ENCODE measurements at places on chromosomes 5 and 9. TPM values are rescaled to one million over a fixed set of nuclear protein-coding genes. Genes with fewer than 3 reads are reported as not detected.

The KIAA0825 gene
- 5.7 TPM for total RNA-seq

DNA sequence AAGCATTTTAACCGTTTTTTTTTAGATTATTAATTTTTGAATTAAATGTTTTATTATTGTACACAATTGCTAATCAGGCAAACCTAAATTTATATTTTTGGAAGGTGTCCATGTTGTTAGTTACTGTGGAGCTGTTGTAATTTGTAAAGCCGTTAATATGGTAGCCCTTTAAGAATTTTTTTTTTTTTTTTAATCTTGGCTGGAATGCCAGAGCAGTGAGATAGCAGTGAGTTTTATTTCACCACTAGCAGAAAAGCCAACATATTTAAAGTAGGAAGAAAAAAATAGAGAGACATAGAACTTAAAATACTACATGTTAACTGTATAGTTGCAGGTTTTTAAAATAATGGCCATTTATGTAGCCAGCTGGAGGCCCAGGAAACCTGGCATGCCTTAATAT is 35.3 kb upstream of the RNF20 start:
- no peaks in the 10 kb centered on the region for H3K36me3 ChIP-seq
- H3K27me3 ChIP-seq, result no peaks in the 10 kb centered on the region
- H3K4me1 ChIP-seq, result peaks cover 24% of the 10 kb centered on the region
- H3K27ac ChIP-seq, result no peak overlapping the region
- no peak for DNase-seq

GRCh38 chr9:134704498-134704897 is 62.9 kb downstream of the COL5A1 start:
- no peak for DNase-seq
- H3K27me3 ChIP-seq, result no peaks in the 10 kb centered on the region
- H3K4me1 ChIP-seq, result no peaks in the 10 kb centered on the region
- no peak overlapping the region for H3K4me3 ChIP-seq
- no peak overlapping the region for H3K27ac ChIP-seq

DNA sequence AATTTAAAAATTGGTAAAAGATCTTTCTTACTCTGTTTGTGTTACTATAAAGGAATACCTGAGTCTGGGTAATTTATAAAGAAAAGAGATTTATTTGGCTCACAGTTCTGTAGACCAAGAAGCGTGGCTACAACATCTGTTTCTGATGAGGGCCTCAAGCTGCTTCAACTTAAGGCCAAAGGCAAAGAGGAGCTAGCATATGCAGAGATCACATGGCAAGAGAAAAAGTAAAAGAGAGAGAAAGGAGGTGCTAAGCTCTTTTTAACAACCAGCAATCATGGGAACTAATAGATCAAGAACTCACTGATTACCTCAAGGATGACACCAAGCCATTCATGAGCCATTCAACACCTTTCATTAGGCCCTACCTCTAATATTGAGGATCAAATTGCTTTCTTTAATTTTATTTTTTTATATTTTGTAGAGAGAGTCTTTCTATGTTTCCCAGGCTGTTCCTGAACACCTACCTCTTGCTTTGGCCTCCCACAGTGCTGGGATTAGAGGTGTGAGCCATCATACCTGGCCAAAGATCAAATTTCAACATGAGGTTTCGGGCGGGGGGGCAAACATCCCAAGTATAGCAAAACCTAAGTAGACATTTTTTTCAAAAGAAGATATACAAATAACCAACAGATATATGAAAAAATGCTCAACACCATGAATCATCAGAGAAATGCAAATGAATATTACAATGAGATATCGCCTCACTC is 16.0 kb upstream of the SHC3 start:
- H3K36me3 ChIP-seq, result no peaks in the 10 kb centered on the region
- H3K4me3 ChIP-seq, result no peak overlapping the region
- no peak overlapping the region for H3K27ac ChIP-seq
- no peak for DNase-seq

GRCh38 chr5:41097642-41098041 is 26.5 kb upstream of the MROH2B start:
- H3K36me3 ChIP-seq, result no peaks in the 10 kb centered on the region
- no peaks in the 10 kb centered on the region for H3K27me3 ChIP-seq
- H3K4me3 ChIP-seq, result no peak overlapping the region
- DNase-seq, result no peak
- H3K4me1 ChIP-seq, result no peaks in the 10 kb centered on the region

DNA sequence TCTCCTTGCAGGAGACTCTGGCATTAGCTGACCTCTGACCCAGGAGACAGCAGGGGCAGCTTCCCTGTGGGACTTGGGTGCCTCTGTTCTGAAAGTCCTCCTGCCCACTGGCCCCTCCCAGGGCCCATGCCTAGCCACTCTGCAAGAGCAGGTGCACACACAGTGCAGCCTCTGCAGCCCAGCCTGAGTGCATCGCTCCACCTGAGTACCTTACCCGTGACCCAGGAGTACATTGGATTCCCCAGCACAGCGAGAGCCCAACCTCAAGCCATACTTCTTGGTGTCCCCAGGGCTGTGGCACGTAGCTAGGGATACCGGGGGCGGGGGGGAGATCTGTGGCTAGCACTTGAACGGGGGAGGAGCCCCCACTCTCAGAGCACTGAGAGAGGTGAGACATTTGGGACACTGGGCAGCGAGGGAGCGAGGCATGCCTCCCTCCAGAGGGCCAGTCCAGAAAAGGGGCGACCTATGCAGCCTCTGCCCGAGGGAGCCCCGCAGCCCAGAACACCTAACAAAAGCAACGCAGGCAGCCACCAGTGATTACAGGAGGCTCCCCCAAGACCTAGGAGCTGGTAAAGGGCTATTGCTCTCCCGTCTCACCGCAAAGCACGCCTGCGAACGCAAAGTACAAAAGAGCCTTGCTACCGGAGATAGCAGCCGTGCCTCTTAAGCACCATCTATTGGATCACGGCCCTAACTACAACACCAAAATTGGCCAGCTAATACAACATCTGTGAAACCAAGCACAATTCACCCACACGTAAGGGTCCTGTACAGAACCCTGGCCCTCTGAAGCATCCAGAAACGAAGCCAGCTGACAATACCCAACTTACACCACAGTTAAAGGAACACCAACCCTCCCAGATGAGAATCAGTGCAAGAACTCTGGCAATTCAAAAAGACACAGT is 826 bp upstream of the PRDM9 start:
- no peaks in the 10 kb centered on the region for H3K36me3 ChIP-seq
- H3K27ac ChIP-seq, result no peak overlapping the region
- H3K27me3 ChIP-seq, result no peaks in the 10 kb centered on the region
- H3K4me1 ChIP-seq, result no peaks in the 10 kb centered on the region
- H3K4me3 ChIP-seq, result no peak overlapping the region

The SPRY4 gene
- 18.5 TPM for total RNA-seq

The BAAT gene
- total RNA-seq, result 1.0 TPM

The GFI1B gene
- total RNA-seq, result not detected

The CAVIN4 gene
- total RNA-seq, result 0.33 TPM
